ENCODE measurements at places on chromosomes 7 and 10. TPM values are rescaled to one million over a fixed set of nuclear protein-coding genes. Genes with fewer than 3 reads are reported as not detected.
A peak's percentile ranks its signal among the peaks of the same experiment; 100 is the strongest.

CELF2 gene
- total RNA-seq, result 193 TPM

NEUROD6 gene
- total RNA-seq, result 600 TPM

TMEM236 gene
- 0.16 TPM for total RNA-seq

OR2A7 gene
- not detected for total RNA-seq

WIPF3 gene
- total RNA-seq, result 5.6 TPM

SMO gene
- 8.7 TPM for total RNA-seq

PON3 gene
- 0.47 TPM for total RNA-seq

PLCE1 gene
- total RNA-seq, result 10.1 TPM

DNA sequence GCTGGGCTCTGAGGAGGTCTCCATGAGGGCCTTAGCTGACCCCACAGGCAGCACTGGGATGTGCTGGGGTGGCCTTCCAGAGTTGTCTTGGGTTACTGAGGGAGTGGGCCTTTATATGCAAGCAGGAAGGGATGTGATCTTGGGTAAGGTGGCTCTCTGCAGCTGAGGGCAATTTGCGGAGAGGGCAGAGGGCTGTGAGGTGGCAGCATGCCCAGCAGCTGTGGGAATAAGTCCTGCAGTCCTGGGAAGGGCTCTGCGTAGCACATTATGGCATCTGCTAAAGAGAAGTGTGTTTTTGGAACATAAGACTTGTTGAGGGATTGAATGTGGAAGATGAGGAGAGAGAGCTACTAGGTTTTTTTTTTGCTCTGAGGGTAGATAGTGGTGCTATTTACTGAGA lies 99.6 kb upstream of the KMT2E start:
- no peak for DNase-seq

DNA sequence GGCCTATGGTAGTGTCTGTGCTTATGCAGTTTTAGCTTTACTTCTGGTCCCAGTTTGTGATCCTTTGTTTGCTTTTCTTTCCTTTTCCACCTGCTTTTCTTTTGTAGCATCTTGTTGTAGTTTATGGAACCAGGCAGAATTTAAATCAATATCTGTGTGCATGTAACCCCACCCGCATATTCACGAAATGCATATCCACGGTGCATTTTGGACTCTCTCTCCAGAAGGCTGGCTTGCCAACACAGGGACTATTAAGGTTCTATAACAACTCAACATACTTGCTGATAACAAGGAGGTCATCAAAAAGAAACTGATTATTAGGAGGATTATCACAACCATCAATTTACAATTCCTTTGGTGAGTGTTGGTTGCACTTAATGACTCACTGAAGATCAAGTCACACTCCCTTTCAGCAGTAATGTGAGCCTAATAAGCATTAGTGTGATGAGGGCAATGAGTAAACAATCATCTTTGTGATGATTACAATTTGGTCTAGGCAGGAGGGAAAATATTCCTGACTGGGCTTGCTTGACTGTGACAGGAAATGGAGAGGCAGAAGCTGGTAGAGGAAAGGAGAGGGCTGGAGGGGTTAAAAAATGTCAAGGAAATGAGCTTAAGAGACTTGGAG lies 378.6 kb downstream of the REEP3 start:
- no peak for DNase-seq

GRCh38 chr7:16433568-16434122 lies 12.3 kb upstream of the CRPPA start:
- DNase-seq, result no peak

GRCh38 chr7:139854124-139854511 lies 25.1 kb downstream of the TBXAS1 start:
- DNase-seq, result no peak

GRCh38 chr10:22669163-22669711 lies 45.1 kb downstream of the PIP4K2A start:
- no peak for DNase-seq

- no peak for DNase-seq
Observed at GRCh38 chr10:16965344-16965616, 148.1 kb upstream of the RSU1 start.

DNA sequence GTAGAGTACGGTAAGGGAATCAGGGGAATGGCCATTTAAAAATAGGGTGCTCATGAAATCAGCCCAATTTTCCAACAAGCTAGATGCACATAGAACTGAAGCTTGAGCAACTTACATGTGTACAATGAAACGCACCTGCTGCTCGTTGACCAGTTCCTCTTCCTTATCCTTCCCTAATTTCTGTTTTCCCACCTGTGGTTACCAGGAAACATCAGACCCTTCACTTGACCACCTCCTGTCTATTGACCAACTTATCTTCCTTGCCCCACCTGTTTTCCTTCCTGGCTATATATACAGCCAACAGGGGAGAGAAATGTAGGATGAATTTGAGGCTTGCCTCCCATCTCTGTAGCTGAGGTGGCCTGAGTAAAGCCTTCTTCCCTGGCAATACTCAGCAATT lies 37.8 kb upstream of the RAPGEF5 start:
- no peak for DNase-seq

GRCh38 chr10:11397077-11397965 lies 214.1 kb downstream of the USP6NL start:
- DNase-seq, result no peak

GRCh38 chr7:141418066-141418465 lies 133.1 kb upstream of the AGK start:
- DNase-seq, result no peak

DNA sequence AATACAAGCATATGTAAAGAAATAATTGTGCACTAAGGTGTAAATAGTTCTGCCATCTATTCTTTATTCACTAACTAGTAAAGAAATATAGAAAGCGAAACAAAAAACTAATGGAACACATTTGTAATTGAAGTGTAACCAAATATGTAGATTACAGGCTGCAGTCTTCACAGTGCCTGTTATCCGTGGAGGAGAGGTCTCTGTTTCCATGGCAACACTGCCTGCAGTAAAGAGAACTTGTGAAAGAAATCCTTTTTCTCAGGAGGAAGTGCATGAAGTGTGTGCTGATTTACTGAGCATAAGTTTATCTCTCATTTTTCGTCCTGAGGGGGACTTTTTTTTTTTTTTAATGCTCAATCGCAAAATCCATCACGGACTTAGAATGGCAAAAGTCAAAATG lies 102.5 kb downstream of the APBB1IP start:
- DNase-seq, result no peak

- no peak for DNase-seq
Observed at GRCh38 chr7:92400013-92400412, 47.3 kb upstream of the GATAD1 start.

- no peak for DNase-seq
Observed at GRCh38 chr7:710161-710560, 16.3 kb upstream of the DNAAF5 start.

- no peak for DNase-seq
Observed at GRCh38 chr7:96532428-96532935, 177.2 kb downstream of the SEM1 start.

DNA sequence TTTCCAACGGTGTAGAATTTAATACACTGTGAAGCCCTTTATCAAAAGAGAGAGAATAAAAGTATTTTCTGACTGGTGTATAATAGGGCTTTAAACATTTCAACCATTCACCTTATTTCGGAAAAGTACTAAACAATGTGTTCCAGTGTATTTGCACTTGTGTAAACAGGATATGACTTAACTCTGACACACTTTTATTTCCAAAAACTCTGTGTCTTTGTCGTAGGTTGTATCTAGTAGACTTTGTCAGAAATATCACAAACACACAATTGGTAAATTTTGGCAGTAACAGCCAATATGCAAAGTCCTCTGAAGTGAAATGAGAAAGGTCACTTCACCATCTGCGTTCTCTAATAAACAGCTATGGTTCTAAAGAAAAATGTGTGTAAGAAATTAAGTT lies 10.3 kb upstream of the TSPAN13 start:
- DNase-seq, result no peak

DNA sequence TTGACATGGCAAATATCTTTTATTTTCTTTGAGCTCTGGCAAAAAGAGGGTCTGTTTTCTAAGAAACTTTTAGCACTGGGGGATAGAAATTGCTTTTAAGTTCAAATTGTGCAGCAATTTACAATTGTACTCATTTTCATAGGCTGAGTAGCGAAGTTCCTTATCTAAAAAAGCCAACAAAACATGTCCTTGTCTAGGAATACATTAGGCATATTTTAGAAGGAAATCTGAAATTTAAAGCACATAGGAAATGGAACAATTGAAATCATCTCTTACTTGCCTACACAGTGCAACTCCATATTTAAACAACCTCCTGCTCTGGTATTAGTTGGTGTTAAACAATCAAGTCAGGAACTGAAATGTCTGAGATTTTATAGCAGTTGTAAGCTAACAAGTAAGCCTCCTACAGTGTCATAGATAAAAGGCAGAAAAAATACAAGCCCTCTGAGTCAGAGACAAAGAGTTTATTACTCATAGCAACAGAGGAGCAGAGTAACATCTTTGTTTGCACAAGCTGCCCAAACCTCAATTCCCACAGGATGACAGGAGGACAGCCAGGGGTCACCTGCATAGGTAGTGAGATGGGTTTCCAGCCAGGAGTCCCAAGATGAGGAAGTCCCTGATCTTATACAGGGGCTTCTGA lies 280.2 kb upstream of the HGF start:
- DNase-seq, result peak; percentile 6

DNA sequence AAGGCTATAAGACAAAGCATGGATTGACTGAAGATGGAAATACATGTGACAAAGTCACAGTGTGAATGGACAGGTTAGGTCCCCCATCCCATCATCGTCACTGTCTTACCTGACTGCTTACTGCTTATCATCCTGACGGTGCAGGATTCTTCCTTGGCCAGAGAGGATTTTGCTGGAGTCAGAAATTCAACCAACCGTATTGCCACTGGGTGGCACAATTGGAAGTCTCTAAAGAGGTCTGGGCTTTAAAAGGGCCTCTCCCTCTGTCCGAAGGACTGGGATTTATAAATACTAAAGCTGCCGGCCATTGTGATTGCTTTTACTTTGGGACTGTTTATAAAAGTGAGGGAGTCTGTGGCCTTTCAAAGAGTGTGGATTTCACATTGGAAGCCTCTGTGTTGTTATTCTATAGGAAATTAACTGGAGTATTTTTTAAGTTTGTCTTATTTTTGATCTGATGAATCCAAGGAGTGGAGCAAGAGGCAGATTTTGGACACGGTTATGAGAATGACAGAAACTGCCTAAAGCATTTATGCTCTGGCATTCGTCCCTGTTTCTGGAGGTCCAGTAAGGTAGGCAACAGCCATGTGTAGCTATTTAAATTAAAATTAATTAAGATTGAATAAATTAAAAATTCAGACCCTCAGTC lies 113.3 kb upstream of the CREB5 start:
- peak; percentile 6 for DNase-seq

GRCh38 chr7:151166629-151167196 lies 781 bp downstream of the GBX1 start:
- DNase-seq, result no peak

DNA sequence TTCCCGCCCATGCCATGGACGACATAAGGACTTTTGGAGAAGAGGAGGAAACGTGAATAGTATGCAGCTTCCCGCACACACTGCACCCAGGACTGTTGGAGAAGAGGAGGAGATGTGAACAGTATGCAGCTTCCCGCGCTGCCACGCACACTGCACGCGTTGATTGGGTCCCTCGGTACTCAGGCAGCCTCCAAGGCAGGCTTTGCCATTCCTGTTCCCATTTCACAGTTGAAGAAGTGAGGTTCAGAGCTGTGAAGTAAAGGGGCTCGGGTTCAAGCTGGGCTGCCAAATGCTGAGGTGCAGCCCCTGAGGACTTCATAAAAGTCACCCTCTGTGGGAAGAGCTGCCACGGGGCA lies 147.9 kb upstream of the FAM20C start:
- no peak for DNase-seq

GRCh38 chr10:126478546-126478945 lies 90.3 kb upstream of the ADAM12 start:
- no peak for DNase-seq

Measured in occipital lobe (tissue), 3 donors.